Daoy (cell line): ENCODE measurements at places on chromosomes 12 and 14. TPM values are rescaled to one million over a fixed set of nuclear protein-coding genes. Genes with fewer than 3 reads are reported as not detected.

The HOXC9 gene
- total RNA-seq: 7.3 and 12.6 TPM in 2 replicates

The HNRNPC gene
- 1,331 and 1,352 TPM in 2 replicates for total RNA-seq

The SERPINA9 gene
- total RNA-seq: 0.11 TPM in 1 of 2 replicates, not detected in the other

The RNASE7 gene
- not detected in 2 replicates for total RNA-seq

- DNase-seq: no peak
Measured at GRCh38 chr14:101109981-101110728, 206.6 kb upstream of the RTL1 start.

DNA sequence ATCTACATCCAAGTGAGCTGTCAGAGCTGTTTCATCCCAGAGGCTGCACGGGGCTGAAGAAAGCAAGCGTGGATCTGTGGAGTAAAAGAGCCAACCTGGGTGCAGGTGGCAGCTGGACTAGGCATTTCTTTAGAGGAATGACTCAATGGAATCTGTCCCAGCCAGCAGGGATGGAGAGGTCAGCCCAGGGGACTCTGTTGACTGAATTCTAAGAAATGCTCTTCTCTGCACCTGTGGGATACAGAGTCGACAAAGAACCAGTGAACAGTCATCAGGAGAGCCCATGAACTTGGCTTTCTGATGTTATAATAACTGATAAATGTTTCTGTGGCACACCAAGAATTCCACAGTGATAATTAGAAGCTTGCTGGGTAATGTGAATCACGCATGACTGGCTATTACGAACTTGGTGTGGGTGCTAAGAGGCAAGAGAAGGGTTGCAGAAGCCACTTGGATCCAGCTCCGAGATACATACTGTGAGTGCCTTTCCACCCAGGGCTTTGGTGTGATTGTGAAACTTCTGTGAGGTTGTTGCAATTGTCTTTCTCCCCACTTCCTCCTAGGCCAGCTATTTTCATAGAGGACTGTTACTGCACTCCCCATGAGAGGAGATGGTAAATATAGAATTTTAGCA, 16.2 kb downstream of the PYGL start:
- DNase-seq: peak; percentile 15

DNA sequence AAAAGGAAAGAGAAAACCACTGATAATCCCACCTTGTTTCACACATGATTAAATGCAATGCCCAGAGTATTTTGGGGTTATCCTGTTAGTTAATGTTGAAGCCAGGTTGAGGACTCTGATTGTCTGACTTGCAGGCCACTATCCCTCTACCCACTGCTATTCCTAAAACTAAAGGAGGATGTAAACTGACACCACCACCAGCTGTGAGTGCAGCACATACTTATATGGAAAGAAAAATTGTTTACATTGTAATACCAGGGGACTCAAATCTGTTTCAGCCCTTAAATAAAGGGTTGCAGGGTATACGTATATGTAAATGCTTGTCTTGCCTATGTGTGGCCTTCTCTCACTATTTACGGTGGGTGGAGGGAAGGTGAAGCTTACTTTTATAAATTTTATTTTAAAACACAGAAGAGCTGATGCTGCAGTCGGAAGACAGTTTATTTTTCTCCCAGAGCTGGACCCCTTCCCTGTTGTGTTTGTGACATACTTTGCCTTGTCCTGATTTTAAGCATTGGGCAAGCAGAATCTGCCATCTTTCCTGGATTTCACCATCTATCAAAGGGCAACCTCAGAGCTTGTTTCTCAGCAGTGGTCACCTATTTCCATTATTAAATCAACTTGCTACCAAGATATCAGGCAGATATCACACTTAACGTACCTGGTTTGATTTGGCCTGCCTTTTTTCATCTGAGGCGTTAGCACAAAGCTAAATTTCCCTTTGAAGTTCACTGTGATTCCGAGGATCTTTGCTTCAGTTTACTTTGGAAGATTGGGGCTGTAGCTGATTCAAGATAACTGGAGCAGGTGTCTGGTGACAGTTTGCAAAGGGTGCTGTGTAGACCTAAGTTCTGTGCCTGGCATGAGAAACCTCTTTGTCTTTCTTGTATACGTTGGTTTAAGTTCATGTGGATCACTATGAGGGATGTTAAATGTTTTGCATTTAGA, 25.2 kb downstream of the DAAM1 start:
- DNase-seq: peak; percentile 41

- peak; percentile 36 for DNase-seq
Measured at GRCh38 chr14:56118611-56119181, 485 bp downstream of the PELI2 start.

DNA sequence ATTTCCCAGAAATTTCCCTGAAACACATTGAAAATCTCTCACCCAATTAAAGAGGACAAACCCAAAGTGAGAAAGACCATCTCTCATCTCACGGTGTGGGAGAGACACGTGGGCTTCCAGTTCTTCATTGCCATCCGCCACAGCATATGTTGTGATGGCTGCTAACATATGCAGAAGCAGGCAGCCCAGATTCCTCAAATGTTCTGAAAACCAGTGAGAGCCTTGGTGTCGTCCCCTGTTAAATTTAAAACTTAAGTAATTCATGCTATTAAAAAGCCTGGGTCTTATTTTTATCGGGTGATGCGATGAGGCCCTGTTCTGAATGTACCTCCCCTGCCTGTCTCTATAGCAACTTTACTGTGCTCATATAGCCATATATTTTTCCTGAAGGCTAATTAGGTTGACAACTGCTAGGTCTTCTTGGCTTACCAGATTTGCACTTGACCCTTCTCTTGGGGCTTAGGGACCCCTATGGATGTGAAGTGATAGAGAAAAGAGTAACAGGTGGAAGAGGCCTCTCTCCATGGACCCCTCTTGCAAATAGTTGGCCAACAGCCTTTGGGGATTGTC, 2.8 kb upstream of the FGF6 start:
- no peak for DNase-seq
